Right atrium auricular region (tissue), 2 donors: ENCODE measurements at places on chromosomes 2 and 18.

- H3K27ac ChIP-seq, result no peak overlapping the region
- H3K27me3 ChIP-seq, result no peaks in the 10 kb centered on the region
- peaks cover 30% of the 10 kb centered on the region for H3K36me3 ChIP-seq
- H3K4me1 ChIP-seq, result no peaks in the 10 kb centered on the region
Measured at GRCh38 chr2:233476063-233476410, 90.5 kb downstream of the USP40 start.

DNA sequence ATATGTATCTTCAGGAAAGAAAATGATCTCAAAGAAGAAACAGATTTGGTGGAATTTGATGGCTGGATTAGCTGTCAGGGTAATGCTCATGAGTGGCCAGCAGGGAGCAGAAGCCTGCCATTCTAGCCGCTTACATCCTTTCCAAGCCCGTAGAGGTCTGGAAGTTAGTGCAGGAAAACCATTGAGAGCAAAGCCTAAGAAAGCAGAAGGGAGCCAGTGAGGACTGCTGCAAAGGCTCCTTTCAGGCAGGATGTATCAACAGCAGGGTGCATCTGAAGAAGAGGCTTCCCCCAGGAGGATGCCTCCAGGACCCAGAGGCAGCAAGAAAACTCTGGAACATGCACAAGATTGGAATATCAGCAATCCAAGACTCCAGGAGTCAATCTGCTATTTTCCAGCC lies 22.9 kb upstream of the LBH start:
- no peaks in the 10 kb centered on the region for H3K27me3 ChIP-seq
- H3K27ac ChIP-seq, result no peak overlapping the region
- H3K4me1 ChIP-seq, result no peaks in the 10 kb centered on the region
- no peak for DNase-seq
- H3K36me3 ChIP-seq, result no peaks in the 10 kb centered on the region
- no peak overlapping the region for H3K4me3 ChIP-seq

- no peaks in the 10 kb centered on the region for H3K4me1 ChIP-seq
- H3K27me3 ChIP-seq, result no peaks in the 10 kb centered on the region
- H3K27ac ChIP-seq, result no peak overlapping the region
- no peak for DNase-seq
- H3K4me3 ChIP-seq, result no peak overlapping the region
Measured at GRCh38 chr2:35960596-35960995, 395.0 kb upstream of the CRIM1 start.

DNA sequence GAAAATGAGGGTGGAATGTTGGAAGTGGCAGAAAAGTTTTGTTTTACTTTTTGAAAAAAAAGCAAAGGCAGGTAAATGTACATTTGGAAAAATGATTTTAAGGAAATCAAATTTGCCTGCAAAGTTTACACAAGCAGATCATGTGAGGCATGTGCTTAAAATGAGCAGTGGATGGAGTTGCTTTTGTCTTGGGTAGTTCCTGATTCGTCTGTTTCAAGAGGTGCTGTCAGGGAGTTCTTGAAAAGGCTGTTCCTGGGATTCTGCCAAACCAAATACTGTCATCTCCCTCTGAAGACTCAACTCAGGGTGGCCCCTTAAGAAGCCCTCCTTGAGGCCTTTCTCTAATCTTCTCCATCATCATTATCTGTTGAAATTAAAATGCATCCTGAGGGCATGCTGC lies 59.0 kb downstream of the TACR1 start:
- DNase-seq, result no peak
- no peak overlapping the region for H3K27ac ChIP-seq
- H3K36me3 ChIP-seq, result no peaks in the 10 kb centered on the region

- peak overlapping the region; percentile 51 for H3K27ac ChIP-seq
- H3K27me3 ChIP-seq, result peaks cover 14% of the 10 kb centered on the region
- H3K4me3 ChIP-seq, result peak overlapping the region; percentile 66
Measured at GRCh38 chr2:60554646-60555065, 1.2 kb upstream of the BCL11A start.

GRCh38 chr2:158179660-158180059 lies 78.0 kb downstream of the UPP2 start:
- DNase-seq, result no peak
- H3K27ac ChIP-seq, result no peak overlapping the region
- H3K4me1 ChIP-seq, result no peaks in the 10 kb centered on the region
- no peaks in the 10 kb centered on the region for H3K27me3 ChIP-seq
- no peak overlapping the region for H3K4me3 ChIP-seq
- H3K36me3 ChIP-seq, result no peaks in the 10 kb centered on the region

DNA sequence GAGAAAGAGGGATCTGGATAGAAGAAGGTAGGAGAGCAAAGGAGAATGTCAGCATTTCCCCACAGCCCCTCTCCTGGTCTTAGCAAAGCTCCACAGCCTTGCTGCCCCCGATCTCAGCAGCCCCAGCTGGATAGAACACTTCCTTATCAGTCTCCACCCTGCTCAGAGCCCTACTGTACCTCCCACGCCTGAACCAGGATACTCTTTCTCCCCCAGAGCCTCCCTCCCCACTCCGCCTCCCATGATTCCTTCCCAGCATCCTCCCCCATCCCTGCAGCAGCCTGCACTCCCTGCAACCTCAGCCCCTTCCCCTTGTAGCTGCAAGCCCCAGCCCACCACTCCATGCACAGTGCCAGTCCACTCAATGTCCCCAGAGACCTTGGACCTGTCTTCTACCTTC lies 25.8 kb downstream of the PLB1 start:
- H3K27me3 ChIP-seq, result no peaks in the 10 kb centered on the region
- no peaks in the 10 kb centered on the region for H3K36me3 ChIP-seq
- H3K27ac ChIP-seq, result no peak overlapping the region
- no peaks in the 10 kb centered on the region for H3K4me1 ChIP-seq

GRCh38 chr18:21099442-21099841 lies 12.2 kb downstream of the ROCK1 start:
- no peaks in the 10 kb centered on the region for H3K36me3 ChIP-seq
- H3K27me3 ChIP-seq, result no peaks in the 10 kb centered on the region
- H3K27ac ChIP-seq, result no peak overlapping the region
- H3K4me1 ChIP-seq, result peaks cover 44% of the 10 kb centered on the region
- no peak overlapping the region for H3K4me3 ChIP-seq

- H3K4me1 ChIP-seq, result no peaks in the 10 kb centered on the region
- H3K4me3 ChIP-seq, result no peak overlapping the region
- H3K27ac ChIP-seq, result no peak overlapping the region
- H3K36me3 ChIP-seq, result no peaks in the 10 kb centered on the region
- no peaks in the 10 kb centered on the region for H3K27me3 ChIP-seq
Measured at GRCh38 chr18:32674491-32674890, 98.3 kb downstream of the KLHL14 start.

DNA sequence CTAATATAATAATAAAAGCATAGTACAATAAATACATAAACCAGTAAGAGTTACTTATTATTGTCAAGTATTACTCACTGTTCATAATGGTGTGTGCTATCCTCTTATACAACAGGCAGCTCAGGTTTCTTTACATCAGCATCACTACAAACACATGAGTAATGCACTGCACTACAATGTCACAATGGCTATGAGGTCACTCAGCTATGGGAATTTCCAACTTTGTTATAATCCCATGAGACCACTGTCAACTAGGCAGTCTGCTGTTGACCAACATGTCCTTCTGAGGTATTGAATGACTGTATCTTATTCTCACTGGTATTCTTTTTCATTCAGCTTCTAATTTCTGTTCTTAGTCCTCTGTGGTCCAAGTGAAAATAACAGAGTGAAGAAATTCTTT lies 250.4 kb upstream of the DSEL start:
- H3K27ac ChIP-seq, result no peak overlapping the region
- no peak overlapping the region for H3K4me3 ChIP-seq
- H3K4me1 ChIP-seq, result no peaks in the 10 kb centered on the region

GRCh38 chr18:48800876-48801727 lies 149.7 kb downstream of the SMAD7 start:
- no peak overlapping the region for H3K4me3 ChIP-seq
- no peaks in the 10 kb centered on the region for H3K36me3 ChIP-seq
- H3K27ac ChIP-seq, result peak overlapping the region; percentile 90
- H3K27me3 ChIP-seq, result no peaks in the 10 kb centered on the region
- DNase-seq, result peak; percentile 57

GRCh38 chr18:37734406-37734805 lies 168.8 kb upstream of the CELF4 start:
- no peaks in the 10 kb centered on the region for H3K27me3 ChIP-seq
- no peak overlapping the region for H3K27ac ChIP-seq
- no peak for DNase-seq

DNA sequence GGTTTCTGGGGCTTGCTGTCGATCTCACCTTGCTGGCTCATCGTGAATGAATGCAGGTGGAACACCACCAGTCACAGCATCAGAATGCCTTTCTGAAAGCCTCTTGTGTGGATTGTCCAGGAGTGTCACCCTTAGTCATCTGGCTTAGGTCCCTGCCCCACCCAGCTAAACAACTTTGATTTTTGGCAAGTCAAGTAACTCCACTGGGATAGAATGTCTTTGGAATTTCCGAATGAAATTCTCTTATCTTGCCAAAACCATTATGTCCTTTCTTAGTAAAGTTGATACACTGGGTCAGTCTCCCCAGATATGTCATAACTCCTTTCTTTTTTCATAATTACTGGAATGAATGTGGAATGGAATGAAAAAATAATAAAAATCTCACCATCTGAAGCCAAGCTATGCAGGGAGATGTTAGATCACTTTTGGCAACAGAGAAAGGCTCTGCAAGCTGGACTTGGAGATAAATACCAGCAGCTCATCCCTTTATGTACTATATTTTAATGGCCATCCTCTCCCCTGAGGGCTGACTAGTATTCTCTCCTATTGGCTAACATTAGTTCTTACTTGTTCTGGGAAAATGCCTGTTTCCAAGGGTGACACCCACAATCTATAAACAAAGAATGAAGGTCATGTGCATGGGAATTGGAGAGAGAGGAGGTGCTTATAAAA lies 35.4 kb downstream of the INSIG2 start:
- DNase-seq, result peak; percentile 71
- peaks cover 20% of the 10 kb centered on the region for H3K4me1 ChIP-seq
- no peaks in the 10 kb centered on the region for H3K36me3 ChIP-seq
- H3K27ac ChIP-seq, result peak overlapping the region; percentile 18
- no peak overlapping the region for H3K4me3 ChIP-seq
- H3K27me3 ChIP-seq, result no peaks in the 10 kb centered on the region

GRCh38 chr18:47150029-47150823 lies at the start of gene HDHD2:
HDHD2 (minus strand) TSS chr18:47150500; CDS start chr18:47136439, 14,061 bp downstream.
- DNase-seq, result peak; percentile 80
- H3K36me3 ChIP-seq, result no peaks in the 10 kb centered on the region
- peak within 1 kb of the TSS; percentile 77 for H3K4me3 ChIP-seq
- H3K27me3 ChIP-seq, result no peaks in the 10 kb centered on the region
- H3K4me1 ChIP-seq, result peaks cover 22% of the 10 kb centered on the region

DNA sequence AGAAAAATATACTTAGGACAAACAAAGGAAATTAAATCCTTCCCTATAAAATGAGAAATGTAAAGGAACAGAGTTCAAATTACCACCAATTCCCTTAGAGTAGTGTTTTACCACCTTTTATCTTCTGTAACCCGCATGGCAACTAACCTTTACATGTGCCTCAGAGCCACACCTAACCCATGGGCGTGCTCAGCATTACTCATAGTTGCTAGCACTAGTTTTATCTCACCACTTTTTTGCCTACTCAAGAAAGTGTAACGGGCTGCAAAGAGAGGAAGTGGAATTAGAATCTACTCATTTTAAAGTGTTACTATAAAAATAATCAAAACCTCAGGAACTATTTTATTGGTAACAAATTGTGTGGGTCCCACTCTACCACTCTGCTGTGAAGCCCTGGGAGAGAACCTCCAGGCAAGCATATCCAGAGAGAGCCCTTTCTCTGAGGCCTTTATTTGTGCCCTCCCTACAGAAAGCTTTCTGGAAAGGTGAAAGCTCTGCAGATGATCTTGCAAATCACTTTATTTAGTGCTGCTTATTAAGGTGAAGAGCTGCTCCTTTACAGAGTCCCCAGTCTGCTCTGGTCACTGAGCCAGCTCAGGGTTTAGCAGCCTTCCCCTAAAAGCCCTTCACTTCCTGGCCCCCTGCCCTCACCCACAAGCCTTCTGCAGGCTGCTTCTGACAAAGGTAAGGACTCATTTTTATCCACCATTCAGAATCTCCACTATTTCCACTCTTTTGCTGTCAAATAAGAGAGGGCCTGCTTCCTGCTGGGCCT lies 98.8 kb downstream of the TRABD2A start:
- no peaks in the 10 kb centered on the region for H3K36me3 ChIP-seq
- H3K27me3 ChIP-seq, result no peaks in the 10 kb centered on the region
- no peak overlapping the region for H3K27ac ChIP-seq
- H3K4me3 ChIP-seq, result no peak overlapping the region
- H3K4me1 ChIP-seq, result no peaks in the 10 kb centered on the region
